ENCODE measurements at places on chromosomes 11 and 22.

DNA sequence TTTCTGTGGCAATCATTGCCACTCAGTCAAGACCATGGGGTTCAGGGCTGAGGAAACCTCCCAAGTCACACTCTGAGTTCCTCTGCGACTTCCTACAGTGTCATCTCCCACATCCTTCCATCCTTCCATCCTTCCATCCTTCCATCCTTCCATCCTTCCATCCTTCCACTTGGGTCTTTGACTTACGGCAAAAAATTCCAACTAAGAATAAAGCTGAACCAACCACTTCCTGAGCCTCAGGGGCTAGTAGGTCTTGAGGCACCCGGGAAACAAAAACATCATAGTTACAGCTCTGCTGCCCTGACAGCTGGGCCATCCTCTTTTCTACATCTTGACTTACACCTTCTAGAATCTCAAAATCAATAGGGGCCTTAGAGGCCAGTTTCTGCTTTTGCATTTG, 32.1 kb downstream of the EHF start:
- no peak overlapping the region for H3K27ac ChIP-seq
- H3K4me1 ChIP-seq: no peaks in the 10 kb centered on the region
- no peaks in the 10 kb centered on the region for H3K36me3 ChIP-seq
- no peak overlapping the region for H3K4me3 ChIP-seq
- no peaks in the 10 kb centered on the region for H3K27me3 ChIP-seq
- no peak for DNase-seq

- H3K27me3 ChIP-seq: no peaks in the 10 kb centered on the region
- H3K4me3 ChIP-seq: no peak overlapping the region
- DNase-seq: no peak
- no peak overlapping the region for H3K27ac ChIP-seq
- peaks cover 33% of the 10 kb centered on the region for H3K4me1 ChIP-seq
- peaks cover 11% of the 10 kb centered on the region for H3K36me3 ChIP-seq
Measured at GRCh38 chr11:72754544-72755155, 2.4 kb upstream of the ARAP1 start.

GRCh38 chr11:121672630-121673487, 220.1 kb upstream of the SORL1-AS1 start:
- no peaks in the 10 kb centered on the region for H3K36me3 ChIP-seq
- no peak overlapping the region for H3K4me3 ChIP-seq
- peak overlapping the region; percentile 90 for H3K27ac ChIP-seq
- peak; percentile 85 for DNase-seq
- no peaks in the 10 kb centered on the region for H3K27me3 ChIP-seq

DNA sequence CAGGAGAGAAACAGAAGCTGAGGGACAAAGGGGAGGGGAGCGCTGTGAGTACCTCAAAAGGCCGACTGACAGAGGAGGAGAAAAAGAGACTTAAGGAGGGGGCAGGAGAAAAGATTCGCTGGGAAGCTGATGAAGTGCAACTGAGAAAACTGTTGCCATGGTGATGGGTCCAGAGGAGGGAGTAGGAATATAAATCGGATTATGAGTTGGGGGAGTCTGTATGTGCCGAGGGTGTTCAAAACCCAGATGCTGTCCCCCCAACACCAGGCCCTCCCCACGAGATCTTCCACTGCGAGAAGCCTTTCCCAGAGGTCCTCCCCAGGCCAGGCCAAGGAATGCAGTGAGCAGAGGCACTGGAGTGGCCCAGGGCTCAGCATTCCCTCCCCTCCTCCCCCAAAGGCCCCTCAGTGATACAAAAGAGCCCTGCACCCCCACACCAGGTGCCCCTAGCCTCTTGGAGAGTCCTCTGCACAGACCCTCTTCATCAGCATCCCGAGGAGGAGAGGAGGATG, 13.7 kb upstream of the BCL9L start:
- H3K27ac ChIP-seq: no peak overlapping the region
- no peaks in the 10 kb centered on the region for H3K4me1 ChIP-seq
- no peaks in the 10 kb centered on the region for H3K27me3 ChIP-seq
- H3K36me3 ChIP-seq: no peaks in the 10 kb centered on the region
- DNase-seq: no peak
- no peak overlapping the region for H3K4me3 ChIP-seq

- no peaks in the 10 kb centered on the region for H3K27me3 ChIP-seq
- H3K4me1 ChIP-seq: peaks cover 39% of the 10 kb centered on the region
- H3K4me3 ChIP-seq: no peak overlapping the region
- H3K36me3 ChIP-seq: no peaks in the 10 kb centered on the region
Measured at GRCh38 chr11:122069707-122070360, 46.2 kb downstream of the BLID start.

GRCh38 chr11:133947321-133947756, 9.4 kb downstream of the IGSF9B start:
- no peaks in the 10 kb centered on the region for H3K36me3 ChIP-seq
- DNase-seq: no peak
- no peaks in the 10 kb centered on the region for H3K27me3 ChIP-seq
- H3K4me1 ChIP-seq: peaks cover 79% of the 10 kb centered on the region
- H3K4me3 ChIP-seq: peak overlapping the region; percentile 10

- no peaks in the 10 kb centered on the region for H3K4me1 ChIP-seq
- H3K4me3 ChIP-seq: no peak overlapping the region
- H3K27me3 ChIP-seq: no peaks in the 10 kb centered on the region
- no peak overlapping the region for H3K27ac ChIP-seq
- H3K36me3 ChIP-seq: no peaks in the 10 kb centered on the region
Measured at GRCh38 chr11:105799728-105800462, 190.0 kb downstream of the GRIA4 start.

DNA sequence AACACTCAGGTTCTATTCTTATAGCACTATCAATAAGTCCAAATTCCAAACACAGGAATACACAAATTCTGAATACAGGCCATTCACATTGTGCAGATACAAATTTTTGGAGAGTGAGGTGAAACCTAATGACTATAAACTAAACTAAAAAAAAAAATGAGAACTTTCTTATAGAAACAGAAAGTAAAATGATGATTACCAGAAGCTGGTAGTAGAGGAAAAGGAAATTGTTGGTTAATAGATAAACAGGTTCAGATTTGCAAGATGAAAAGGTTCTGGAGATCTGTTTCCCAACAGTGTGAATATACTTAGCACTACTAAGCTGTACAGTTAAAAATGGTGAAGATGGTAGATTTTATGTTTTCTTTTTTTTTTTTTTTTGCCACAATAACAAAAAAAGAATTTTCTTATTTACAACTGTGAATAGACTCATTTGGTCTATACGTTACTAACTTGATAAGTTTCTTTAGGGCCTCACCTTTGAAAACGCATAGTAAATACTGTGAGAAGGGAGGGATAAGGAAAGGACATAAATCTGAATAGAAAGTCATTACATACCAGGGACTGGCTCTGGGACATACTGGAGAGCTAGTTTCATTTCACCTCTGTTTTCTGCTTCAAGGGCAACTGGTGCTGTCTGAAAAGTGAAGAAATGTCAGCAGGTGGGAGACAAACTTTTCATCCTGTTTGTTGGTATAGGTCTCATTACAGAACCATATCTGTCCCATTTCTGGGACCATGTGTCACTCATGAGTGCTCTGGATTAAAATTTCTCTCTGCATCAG, 14.2 kb upstream of the CCDC89 start:
- H3K27me3 ChIP-seq: no peaks in the 10 kb centered on the region
- DNase-seq: no peak
- no peaks in the 10 kb centered on the region for H3K36me3 ChIP-seq
- no peak overlapping the region for H3K4me3 ChIP-seq
- H3K4me1 ChIP-seq: no peaks in the 10 kb centered on the region

DNA sequence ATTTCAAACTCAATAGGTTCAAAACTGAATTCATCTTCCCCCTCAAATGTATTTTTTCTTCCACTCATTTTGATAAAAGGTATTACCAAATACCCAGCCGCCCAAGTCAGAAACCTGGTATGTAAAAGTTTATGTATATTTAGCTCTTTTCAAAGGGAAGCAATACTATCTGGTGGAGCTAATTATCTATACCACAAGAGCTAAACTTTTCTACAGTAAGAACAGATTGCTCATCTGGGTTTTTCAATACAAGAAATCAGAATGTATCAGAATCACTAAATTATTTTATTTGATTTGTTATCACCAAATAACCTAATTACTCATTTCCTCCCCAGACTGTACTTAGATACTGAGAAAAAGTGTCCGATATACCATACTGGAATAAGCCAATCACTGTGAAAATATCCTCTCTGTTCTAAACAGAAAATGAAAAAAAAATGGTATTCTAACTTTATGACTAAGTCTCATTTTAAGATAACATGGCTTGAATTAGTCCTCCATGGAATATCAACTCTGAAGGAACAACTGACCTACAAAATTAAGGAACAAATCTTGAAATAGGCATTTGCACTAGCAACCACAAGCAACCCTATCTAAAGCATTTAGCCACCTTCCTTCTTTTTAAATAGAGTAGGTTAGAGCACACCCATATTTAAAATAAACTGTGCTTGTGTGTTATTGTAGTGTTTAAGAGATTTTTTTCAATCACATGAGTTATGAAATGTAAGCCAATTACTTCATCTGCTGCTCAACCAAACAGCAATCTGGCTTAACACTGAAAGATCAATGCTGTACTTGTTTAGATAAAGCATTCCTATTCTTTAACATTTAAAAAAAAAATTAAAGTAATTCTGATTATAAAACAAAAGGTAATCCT, 35.0 kb downstream of the RDX start:
- no peak overlapping the region for H3K27ac ChIP-seq
- no peaks in the 10 kb centered on the region for H3K36me3 ChIP-seq
- H3K4me1 ChIP-seq: no peaks in the 10 kb centered on the region
- DNase-seq: no peak
- H3K4me3 ChIP-seq: no peak overlapping the region

DNA sequence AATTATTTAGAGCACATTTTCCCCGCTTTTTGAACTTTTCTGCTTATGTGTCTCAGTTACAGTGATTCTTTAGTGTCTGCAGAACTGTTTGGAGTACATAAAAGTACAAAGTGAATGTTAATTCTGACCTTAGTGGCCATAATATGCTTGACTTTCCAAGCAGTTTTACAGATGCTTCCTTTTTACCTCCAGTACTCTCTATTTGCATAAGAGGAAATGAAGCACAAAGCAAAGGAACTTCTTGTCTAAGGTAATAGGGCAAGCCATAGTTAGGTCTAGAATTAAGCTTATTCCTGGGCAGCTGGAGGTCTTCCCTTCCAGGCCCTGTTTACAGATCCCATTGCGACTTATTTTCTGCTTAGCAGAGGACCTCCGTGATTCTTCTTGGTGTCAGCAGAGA, 3.6 kb downstream of the GTPBP1 start:
- H3K36me3 ChIP-seq: peaks cover 5% of the 10 kb centered on the region
- H3K27ac ChIP-seq: no peak overlapping the region
- H3K27me3 ChIP-seq: no peaks in the 10 kb centered on the region
- H3K4me3 ChIP-seq: no peak overlapping the region
- peaks cover 44% of the 10 kb centered on the region for H3K4me1 ChIP-seq

- no peak for DNase-seq
- H3K27ac ChIP-seq: no peak overlapping the region
- H3K4me3 ChIP-seq: no peak overlapping the region
- no peaks in the 10 kb centered on the region for H3K27me3 ChIP-seq
- no peaks in the 10 kb centered on the region for H3K4me1 ChIP-seq
Measured at GRCh38 chr11:23353611-23354010, 493.3 kb upstream of the CCDC179 start.

GRCh38 chr11:75077316-75077715, 19.4 kb downstream of the OR2AT4 start:
- H3K4me1 ChIP-seq: no peaks in the 10 kb centered on the region
- H3K27ac ChIP-seq: no peak overlapping the region
- no peak for DNase-seq
- H3K4me3 ChIP-seq: no peak overlapping the region
- H3K27me3 ChIP-seq: no peaks in the 10 kb centered on the region

- peak; percentile 91 for DNase-seq
- H3K4me1 ChIP-seq: no peaks in the 10 kb centered on the region
- H3K27me3 ChIP-seq: no peaks in the 10 kb centered on the region
- H3K27ac ChIP-seq: peak overlapping the region; percentile 90
- H3K4me3 ChIP-seq: peak overlapping the region; percentile 94
Measured at GRCh38 chr22:29306835-29307595, 565 bp downstream of the GAS2L1 start.

GRCh38 chr11:114180301-114181055, 115.7 kb upstream of the NNMT start:
- no peak for DNase-seq
- no peaks in the 10 kb centered on the region for H3K27me3 ChIP-seq
- H3K4me1 ChIP-seq: peaks cover 93% of the 10 kb centered on the region
- no peaks in the 10 kb centered on the region for H3K36me3 ChIP-seq
- H3K4me3 ChIP-seq: peak overlapping the region; percentile 34

DNA sequence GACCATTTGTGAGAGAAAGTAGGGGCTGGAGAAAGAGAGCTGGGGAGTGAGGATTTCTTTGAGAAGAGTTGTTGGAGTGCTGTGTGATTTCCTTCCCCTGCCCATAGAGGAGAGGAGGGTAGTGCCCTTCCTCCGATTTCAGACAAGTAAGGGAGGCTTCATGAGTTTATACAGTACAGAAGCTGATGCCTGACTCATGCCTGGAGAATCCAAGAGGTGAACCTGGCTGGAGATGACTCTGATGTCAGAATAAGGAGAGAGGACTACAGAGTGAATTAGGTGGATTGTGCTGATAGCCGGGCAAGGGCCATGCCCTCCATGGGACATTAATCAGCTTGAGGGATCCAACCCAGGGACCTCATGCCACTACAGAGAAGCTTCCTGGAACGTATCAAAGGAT, 91.6 kb downstream of the FAR1 start:
- no peaks in the 10 kb centered on the region for H3K4me1 ChIP-seq
- H3K27me3 ChIP-seq: no peaks in the 10 kb centered on the region
- no peak for DNase-seq
- H3K36me3 ChIP-seq: no peaks in the 10 kb centered on the region
- no peak overlapping the region for H3K27ac ChIP-seq

- H3K4me3 ChIP-seq: peak overlapping the region; percentile 45
- no peak for DNase-seq
- peaks cover 4% of the 10 kb centered on the region for H3K4me1 ChIP-seq
Measured at GRCh38 chr11:64607381-64607985, 16.5 kb downstream of the SLC22A12 start.

GRCh38 chr22:39663751-39664150, 93.2 kb downstream of the CACNA1I start:
- H3K4me3 ChIP-seq: no peak overlapping the region
- DNase-seq: no peak
- H3K36me3 ChIP-seq: no peaks in the 10 kb centered on the region

GRCh38 chr11:19803506-19803998, 90.9 kb downstream of the NAV2 start:
- H3K27me3 ChIP-seq: no peaks in the 10 kb centered on the region
- H3K4me1 ChIP-seq: peaks cover 91% of the 10 kb centered on the region
- DNase-seq: no peak
- no peaks in the 10 kb centered on the region for H3K36me3 ChIP-seq
- H3K27ac ChIP-seq: no peak overlapping the region

Data from sigmoid colon (tissue), 7 donors.